RCC 7860 (cell line): ENCODE measurements at places on chromosomes 11 and 22.
A peak's percentile ranks its signal among the peaks of the same experiment; 100 is the strongest.

GRCh38 chr11:73140213-73141030 is 1.7 kb downstream of the FCHSD2 start:
- no peak for DNase-seq

GRCh38 chr11:11306855-11307254 is 46.2 kb downstream of the CSNK2A3 start:
- no peak for DNase-seq

GRCh38 chr22:36258701-36259614 is 6.0 kb downstream of the APOL1 start:
- no peak for DNase-seq

DNA sequence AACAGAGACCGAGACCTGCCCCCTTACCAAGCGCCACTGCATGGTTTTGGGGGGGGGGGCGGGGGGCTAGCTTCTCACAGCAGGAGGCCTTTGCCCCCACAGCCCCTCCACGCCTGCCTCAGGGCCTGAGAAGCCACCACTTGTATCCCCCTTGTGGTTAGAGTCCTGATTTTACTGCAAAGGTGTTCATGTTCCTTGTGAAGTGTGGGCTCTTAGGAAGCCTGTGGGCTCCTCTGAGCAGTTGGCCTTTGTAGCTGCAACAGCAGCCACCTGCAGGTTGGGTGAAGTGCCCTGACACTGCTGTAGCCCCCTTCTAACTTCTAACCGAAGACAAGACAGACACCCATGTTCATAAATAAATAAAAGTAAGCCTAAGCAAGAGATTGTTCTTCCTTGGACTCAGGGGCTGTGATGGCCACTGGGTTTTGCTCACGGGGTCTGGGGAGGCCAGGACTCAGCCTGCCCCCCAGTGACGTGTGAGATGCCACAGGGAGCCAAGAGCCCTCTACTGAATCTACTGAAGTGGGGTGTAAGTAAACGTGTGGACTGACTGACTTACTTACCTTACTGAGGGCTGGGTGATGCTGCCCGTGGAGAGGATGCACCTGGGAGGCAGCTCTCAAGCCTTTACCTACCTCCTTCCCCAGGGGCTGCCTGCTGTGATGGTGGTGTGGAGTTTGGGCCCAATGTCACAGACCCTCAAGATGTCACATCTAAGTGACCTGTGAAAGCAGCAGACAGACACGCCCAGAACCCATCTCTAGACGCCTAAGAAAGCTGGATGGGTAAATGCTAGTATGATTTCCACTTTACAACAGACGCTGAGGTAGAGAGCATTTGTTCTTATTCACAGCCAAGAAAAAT is 25.8 kb downstream of the USP35 start:
- no peak for DNase-seq

- peak; percentile 56 for DNase-seq
Measured at GRCh38 chr22:19431649-19432132, at the start of gene HIRA. Gene HIRA (minus strand): TSS chr22:19431733. CDS start chr22:19431476, 257 bp downstream.

DNA sequence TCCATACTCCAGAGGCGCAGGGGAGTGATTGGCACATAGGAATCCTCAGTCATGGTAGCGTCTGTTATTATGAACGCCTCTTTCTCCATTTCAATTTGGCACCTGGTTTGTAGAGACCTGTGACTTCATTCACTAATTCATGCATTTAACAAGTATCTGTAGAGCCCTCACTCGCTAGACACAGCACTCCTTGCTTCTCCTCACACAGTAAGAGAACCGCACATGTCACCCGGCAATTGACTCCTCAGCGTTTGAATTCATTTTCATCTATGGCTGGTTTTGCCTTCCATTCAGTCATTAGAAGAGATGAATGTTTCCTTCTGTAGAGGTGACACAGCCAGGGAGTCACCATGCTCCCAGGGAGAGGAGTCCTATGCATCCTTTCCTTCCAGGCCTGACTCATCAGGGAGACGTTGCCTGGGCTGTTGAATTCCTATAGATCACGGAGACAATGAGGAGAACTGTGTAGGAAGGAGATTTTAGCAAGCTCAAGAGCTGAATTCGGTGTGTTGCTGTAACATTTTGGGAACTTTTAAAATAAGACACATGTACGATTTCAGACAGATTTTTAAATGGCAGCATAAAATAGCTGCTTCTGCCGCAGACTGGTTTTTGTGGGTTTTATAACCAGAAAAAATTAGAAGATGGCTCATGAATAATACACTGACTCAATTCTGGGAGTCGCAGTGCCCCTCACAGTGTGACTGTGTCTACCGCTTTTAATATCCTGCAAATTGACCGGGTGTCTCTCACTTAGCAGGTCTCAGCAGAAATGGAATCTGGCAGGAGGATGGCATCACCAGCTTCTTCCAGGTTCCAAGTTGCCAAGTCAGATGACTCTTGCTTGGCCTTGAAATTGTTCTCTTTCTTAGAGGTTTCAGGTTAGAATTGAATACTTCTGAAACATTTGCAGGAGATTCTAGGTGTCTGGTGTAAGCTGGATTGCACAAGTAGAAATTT is 44.4 kb upstream of the CLMP start:
- peak; percentile 66 for DNase-seq

DNA sequence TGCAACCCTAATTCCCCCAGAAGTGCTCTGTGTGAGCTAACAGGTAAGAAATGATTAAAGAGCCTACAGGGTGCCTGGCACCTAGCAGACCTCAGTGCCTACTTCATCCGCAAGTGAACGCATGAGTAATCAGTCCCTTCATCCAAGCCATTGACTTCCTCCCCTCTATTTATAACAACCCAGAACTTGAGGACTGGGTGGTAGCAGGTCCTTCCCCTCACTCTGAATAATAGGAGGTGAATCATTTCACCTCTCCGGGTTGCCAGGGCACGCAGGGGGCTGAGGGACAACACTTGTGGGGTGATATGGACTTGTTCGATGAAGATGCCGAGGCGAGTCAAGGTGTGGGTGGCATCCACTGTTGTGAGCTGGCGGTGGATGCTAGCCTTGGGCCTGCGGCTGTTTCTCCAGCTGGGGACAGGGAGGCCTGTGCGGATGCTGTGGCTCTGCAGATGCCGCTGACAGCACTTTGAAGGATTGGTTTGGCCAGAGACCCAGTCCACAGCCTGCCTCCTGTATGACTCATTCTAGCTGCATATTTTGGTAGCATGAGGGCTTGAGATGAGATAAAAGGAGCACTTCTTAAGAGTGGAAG is 11.7 kb upstream of the SORL1-AS1 start:
- peak; percentile 71 for DNase-seq

- no peak for DNase-seq
Measured at GRCh38 chr11:119974051-119974450, 163.9 kb downstream of the TRIM29 start.

GRCh38 chr11:12792590-12792989 is 118.4 kb downstream of the TEAD1 start:
- DNase-seq = no peak

DNA sequence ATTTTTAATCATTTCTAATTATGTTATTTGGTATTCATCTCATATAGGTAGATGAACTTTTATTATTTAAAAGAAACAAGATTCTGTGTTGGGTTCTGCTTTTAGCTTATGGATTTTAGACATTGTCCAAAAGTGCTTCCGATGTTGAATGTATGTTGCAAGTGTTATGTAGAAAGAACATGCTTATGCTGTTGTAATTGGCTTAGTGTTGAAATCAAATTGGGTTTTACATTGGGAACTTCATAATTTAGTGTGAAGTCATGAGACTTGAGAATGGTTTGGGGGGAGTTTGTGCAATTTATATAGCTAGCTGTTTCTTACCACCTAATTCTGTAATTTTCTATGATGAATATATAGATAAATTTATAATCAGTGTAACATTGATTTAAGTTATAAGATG is 3.6 kb downstream of the MTMR3 start:
- no peak for DNase-seq

- no peak for DNase-seq
Measured at GRCh38 chr22:32396746-32397145, 15.3 kb downstream of the RTCB start.

GRCh38 chr11:33334627-33335026 is 77.4 kb downstream of the HIPK3 start:
- no peak for DNase-seq

DNA sequence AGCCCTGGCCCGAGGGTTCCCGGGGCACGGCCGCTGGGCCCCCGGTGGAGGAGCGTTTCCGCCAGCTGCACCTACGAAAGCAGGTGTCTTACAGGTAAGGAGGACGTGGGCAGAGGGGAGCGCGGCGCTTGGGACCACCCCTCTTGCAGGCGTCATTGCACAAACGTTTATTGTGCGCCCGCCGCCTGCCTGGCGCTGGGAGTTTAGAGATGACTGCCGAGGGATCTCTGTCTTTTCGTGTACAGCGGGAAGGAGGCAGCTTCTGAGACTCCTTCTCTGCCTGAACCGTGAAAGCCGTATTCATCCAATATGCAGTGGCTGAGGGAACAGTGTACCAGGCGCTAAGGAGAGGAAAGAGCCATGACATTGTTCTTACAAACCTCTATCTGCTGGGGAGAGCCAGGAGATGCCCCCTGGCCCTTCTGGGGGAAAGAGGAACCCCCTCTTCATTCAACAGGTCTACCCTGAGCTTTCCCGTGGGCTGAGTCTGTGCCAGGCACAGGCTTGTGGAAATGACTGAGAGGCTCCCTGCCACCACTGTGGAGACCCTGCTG is 13.8 kb upstream of the DGKZ start:
- DNase-seq = no peak

DNA sequence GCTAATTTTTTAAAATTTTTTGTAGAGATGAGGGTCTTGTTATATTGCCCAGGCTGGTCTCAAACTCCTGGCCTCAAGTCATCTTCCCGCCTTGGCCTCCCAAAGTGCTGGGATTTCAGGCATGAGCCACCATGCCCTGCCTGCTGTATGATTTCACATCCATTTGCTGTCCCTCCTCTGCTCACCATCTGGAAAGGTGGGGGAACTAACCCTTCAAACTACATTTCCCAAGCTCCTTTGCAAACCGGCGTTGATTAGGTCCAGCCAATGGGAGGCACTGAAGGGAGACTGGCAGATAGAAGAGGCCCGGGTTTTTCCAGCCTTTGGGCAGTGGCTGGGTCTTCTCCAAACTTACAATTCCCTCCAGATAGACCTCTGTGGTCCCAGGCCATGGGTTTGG is 19.3 kb downstream of the RFPL1 start:
- peak; percentile 21 for DNase-seq

- no peak for DNase-seq
Measured at GRCh38 chr11:60835534-60835846, 6.4 kb upstream of the CCDC86 start.

GRCh38 chr11:97684486-97685439 is 1295.0 kb downstream of the JRKL start:
- DNase-seq = no peak

GRCh38 chr22:47808886-47809620 is 1046.6 kb downstream of the TBC1D22A start:
- no peak for DNase-seq

DNA sequence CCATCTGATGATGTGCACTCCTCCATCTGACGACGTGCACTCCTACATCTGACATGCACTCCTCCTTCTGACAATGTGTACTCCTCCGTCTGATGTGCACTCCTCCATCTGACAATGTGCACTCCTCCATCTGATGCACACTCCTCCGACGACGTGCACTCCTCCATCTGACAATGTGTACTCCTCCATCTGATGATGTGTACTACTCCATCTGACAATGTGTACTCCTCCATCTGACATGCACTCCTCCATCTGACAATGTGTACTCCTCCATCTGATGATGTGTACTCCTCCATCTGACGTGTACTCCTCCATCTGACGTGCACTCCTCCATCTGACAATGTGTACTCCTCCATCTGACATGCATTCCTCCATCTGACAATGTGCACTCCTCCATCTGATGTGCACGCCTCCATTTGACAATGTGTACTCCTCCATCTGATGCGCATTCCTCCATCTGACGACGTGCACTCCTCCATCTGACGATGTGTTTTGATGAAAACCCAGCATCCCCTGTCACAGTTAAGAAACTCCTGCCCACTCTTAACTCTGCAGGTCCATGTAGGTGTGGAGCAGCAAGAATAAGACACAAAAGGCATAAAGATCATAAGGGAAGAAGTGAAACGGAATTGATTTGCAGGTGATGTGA is 9.7 kb upstream of the IL17REL start:
- no peak for DNase-seq

- DNase-seq = no peak
Measured at GRCh38 chr11:69698362-69698761, 5.5 kb downstream of the FGF19 start.

GRCh38 chr11:75145972-75146519 is 4.9 kb upstream of the SLCO2B1 start:
- no peak for DNase-seq

DNA sequence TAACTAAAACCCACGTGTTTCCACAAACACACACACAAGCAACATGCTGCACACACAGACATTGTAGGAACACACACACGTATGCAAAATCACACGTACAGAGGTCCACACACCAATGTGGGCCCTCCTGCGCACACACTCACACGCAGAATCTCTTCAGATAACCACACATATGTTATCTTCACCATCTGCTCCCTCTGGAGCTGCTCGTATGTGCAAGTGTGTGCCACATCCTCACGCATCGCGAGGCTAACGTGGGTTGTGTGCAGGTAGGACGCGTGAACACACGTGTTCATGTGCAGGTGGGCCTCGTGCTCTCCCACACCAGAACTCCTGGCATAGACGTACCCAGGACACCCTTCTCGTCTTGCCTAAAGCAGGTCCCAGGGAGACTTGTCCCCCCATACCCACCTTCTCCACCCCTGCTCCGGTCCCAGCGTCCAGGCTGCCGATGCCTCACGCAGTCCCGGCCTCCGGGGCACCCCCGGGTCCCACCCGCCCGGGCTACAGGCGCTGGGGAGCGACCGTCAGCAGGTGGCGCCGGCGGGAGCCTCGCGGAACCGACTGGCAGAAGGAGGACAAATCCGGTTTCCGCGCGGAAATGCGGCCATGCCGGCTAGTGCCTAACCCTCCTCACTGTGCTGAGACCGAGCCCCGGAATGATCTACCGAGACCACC is 10.3 kb upstream of the IGSF9B start:
- no peak for DNase-seq

DNA sequence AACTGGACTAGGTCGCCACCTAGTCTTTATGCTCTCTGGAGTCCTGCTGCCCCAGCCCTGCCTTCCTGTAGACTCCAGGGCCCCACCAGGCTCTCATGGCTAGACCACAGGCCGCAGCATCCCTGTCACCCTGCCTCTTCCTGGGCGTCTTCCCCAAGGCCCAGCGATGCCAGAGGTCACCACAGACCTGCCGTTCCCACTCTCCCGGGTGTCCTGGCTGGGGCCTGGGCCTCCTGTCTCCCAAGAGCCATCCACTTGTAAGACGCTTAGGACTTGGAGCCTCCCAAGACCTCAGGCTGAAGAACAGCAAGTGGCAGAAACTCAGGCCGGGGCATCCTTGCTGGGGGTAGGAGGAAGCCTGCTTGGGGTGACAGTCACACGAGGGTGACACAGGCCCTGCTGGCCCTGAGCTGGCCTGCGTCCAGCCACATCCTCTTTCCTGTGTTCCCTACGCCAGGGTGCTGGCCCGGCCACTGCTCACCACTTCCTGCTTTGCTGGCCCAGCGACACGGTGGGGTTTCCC is 2.0 kb upstream of the TCIRG1 start:
- DNase-seq = peak; percentile 44
